Posterior vena cava (tissue), 2 donors: ENCODE measurements at places on chromosomes 7 and 10. TPM values are rescaled to one million over a fixed set of nuclear protein-coding genes. Genes with fewer than 3 reads are reported as not detected.

The HKDC1 gene
- total RNA-seq = 0.09 TPM

The PDZD8 gene
- 29.2 TPM for total RNA-seq

The FKBP6 gene
- not detected for total RNA-seq

The STAG3 gene
- 1.2 TPM for total RNA-seq

The SUN1 gene
- total RNA-seq = 110 TPM

The CD36 gene
- 152 TPM for total RNA-seq

The CALML3 gene
- total RNA-seq = not detected

The SPRN gene
- 0.14 TPM for total RNA-seq

The CALHM3 gene
- total RNA-seq = not detected

GRCh38 chr7:66542049-66542448, 86.6 kb upstream of the KCTD7 start:
- DNase-seq = no peak

GRCh38 chr10:73950155-73950948, 39.4 kb downstream of the PLAU start:
- no peak for DNase-seq

GRCh38 chr7:85897967-85898366, 711.1 kb upstream of the SEMA3D start:
- DNase-seq = no peak

DNA sequence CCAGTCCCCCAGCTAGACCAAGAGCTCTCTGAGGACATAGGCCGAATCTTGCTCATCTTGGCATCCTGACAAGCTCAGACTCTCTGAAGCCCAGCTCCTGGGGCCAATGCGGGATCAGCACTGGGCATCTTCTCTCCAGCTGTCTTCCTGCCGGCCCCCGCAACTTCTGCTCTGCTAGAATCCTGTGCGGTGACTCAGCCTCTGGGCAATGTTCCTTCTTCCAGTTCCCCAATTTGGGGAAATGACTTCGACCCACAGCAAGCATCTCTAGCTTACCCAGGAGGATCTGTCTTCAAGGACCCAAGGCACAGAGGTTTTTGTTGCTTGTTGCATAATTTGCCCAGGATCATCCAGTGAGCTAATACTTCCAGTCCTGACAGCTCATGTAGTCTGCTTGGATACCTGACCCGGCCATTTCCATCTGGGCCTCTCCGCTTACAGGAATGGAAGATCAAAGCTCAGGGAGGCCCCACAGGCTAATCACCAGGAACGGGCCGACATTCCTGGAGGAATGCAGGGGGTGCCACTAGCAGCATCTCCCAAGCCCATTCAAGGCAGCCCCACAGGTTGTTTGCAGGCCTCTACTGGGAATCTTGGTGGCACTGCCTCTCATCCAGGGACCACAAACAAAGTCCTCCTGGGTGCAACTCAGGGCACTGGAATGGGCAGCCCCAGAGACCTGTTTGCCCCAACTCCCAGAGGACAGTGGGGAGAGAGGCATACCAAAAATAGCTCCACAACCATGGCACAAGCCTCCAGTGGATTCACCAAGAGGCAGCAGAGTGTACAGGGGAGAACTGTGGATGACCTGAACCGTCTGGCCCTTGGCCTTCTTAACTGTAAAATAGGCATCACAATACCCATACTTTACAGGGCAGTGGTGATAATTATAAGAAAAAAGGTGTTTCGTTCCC, 151.9 kb downstream of the NEURL1 start:
- peak; percentile 94 for DNase-seq

DNA sequence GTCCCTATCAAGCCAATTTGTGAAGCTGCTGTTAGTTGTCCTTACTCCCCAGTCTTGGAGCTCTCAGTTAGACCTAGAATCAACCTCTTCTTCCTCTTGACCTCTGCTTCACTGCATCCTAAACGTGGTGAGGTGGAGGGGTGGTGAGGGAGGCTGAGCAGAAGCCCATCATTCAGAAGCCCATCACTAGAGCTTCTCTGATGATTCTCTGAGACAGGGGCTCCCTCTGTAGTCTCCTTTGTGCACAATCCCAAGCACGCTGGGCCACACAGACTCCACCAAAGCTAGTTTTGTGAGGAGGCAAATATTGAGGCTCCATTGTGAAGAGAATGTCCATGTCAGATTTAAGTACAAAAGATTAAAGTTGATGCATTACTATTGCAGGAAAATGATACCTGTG, 163.8 kb upstream of the PRSS1 start:
- no peak for DNase-seq

GRCh38 chr10:6409971-6410643, 170.0 kb downstream of the PRKCQ start:
- DNase-seq = no peak

- DNase-seq = no peak
Measured at GRCh38 chr10:133130602-133131001, 29.4 kb upstream of the KNDC1 start.

DNA sequence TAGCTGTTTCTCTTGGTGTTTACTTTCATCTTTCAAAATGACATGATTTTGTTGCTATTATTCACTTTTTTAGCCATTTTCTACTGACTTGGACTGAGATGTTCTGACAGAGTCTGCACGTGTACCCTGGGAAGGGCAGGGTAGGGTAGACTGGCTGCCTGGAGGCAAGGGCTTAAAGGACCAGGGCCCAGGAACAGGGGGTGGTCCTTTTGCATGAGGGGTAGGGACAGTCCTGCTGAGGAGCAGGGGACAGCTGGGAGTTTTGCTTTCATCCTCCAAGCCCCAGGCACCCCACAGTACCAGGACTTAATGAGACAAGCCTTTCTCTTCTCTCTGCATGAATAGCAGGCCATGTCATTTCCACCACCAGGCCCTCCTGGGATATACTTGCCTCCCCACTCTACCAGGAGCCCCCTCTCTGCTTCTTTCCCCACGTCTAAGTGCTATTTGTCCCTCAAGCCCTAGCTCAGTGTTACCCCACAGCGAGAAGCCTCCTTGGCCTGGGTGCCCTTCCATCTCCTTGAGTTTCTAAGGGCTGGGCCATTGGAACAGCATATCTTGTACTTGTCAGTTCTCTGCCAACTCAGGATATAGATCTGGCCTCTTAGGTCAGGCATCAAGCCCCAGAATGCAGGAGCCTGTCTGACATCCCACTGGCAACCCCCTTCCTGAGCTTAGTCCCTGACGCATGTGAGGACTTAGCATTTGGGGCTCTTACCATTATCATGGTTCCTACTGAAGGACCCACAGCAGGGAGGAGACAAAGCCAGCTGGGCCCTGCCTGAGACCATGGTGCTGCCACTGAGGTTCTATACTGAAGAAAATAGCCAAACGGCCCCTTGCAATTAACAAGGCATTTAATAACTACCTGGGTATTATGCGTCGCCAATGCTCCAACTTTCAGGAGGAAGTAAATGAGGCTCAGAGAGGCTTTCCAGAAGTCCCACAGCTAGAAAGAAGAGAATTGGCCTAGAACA, 78.4 kb upstream of the UNC5B start:
- DNase-seq = no peak

DNA sequence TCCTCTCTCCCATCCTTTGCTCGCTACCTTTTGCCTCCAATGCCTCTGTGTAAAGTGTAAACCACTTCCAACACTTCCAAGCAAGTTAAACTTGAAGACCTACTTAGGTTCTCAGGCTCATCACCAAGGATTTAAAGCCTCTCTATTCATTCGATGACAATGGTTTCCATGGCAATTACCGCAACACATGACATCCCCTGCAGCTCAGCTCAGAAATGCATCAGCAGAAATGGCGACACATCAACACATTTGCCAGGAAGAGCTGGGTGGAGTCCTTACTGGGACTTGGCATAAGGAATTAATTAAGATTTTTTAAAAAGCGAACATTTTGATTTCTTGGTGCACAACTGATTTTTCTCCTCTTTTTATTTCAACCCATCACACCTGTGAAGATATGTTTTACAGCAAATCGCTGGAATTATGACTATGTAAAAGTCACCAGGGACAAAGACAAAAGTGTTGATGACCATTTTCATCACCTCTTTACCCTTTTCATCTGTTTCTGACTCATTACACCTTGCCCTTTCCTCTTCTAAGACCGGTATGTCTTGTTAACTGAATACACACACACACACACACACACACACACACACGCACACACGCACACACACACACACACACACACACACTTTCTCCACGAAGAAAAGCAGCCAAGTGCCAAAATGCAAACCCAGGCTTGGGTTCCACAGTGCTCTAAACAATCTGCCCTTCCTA, 453.4 kb upstream of the CELF2 start:
- DNase-seq = no peak

GRCh38 chr10:107442035-107442505, 277.6 kb upstream of the SORCS1 start:
- no peak for DNase-seq

DNA sequence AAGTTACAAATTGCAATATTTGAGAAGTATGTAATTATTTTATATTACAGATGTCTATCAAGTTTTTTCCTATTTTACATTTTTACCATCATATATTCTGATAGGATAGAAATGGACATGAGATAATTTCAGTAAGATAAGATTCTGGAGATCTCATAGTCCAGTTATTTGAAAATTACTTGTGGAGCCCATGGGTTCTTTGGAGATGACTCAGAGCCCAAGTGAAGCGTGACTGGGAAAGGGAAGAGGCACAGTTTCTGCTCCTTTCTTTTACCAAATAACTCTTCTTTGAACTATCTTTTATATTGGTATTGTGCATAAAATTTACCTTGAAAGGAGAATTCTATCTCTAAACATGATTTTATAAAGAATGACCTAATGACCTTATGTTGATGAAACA, 2.4 kb downstream of the CD36 start:
- no peak for DNase-seq

DNA sequence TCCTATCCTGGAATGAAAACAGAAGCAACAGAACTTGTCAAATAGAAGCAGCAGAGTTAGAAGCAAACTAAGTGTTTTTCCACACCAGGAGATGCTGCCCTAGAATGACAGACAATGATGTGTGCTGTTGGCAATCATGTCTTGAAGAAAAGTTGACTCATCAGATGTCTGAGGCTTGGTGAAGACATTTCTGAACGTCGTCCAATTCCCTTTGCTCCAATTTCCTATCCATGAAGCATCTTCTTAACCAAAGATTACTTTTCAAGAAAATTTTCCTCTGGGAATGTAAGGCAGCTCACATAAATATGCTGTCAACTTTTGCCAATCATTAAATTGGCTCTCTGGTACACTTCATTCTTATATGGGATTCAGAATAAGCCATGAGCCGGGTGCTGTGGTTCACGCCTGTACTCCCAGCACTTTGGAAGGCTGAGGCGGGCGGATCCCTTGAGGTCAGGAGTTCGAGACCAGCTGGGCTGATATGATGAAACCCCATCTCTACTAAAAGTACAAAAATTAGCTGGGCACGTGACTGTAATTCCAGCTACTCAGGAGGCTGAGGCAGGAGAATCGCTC, 34.6 kb downstream of the MALSU1 start:
- DNase-seq = peak; percentile 82

DNA sequence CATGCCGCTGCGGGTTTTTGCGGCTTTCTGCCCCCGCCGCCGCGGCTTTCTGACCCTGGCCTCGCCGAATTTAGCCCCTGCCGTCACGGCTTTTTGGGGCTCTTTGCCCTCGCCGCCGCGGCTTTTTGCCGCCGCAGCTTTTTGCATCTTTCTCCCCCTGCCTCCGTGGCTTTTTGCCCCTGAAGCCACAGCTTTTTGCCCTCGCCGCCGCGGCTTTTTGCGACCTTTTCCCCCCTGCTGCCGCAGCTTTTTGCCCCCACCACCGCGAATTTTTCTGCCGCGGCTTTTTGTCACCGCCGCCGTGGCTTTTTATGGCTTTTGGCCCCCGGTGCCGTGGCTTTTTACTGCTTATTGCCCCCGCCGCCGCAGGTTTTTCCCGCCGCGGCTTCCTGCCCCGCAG, 636.5 kb downstream of the ZNF716 start:
- DNase-seq = peak; percentile 62

- DNase-seq = peak; percentile 58
Measured at GRCh38 chr7:681551-682307, 44.8 kb upstream of the DNAAF5 start.

DNA sequence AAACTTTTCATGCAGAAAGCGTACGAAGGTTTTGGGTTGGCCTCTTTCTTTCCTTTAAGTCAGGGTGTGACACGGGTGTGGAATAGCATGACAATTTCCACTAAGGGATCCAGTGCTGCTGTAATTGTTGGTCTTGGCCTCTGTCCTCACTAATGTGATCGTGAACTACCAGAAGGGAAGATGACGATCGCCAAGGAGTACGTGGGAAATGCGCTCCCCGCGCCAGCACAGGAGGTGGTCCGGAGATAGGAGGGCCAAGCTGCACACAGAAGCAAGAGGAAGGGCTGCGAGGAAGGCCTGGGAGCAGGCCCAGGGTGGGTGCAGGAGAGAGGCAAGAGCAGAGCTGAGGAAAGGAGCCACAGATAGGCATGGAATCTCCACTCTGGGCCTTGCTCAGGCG, 79.7 kb upstream of the PODXL start:
- peak; percentile 88 for DNase-seq

DNA sequence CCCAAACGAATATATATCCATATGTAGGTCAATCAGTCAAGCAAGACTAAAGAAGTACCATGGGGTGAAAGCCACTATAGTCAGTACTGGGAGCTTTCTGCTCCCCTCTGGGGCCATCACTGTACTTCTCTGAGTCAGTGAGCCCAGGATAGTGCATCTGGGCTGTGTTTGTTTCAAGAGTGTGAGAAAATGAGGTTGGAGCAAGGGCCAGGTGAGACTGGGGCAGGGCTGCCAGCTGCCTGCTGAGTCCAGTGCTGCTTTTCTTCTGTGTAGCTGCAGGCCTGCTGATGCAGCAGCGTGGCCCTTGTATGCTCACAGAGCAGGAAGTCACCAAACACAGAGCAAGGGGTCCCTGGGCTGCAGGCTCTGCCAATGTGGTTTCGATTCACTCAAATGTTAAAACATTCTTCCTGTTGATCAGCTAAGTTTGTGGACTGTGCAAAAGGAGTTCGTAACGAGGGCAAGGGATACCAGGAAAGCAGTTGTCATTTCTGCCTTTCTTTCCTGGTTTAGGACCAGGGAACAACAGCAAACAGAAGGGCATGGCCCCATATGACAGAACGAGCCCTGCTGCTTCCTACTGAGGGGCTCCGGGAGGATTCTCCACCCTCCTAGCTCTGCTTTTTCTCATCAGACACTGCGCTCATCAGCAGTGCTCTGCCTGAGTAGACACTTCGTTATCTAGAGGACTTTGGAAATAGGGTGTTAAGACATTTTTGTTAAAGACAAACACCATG, 65.4 kb upstream of the TNS3 start:
- DNase-seq = no peak

- no peak for DNase-seq
Measured at GRCh38 chr10:61804414-61804813, 97.1 kb upstream of the ARID5B start.

DNA sequence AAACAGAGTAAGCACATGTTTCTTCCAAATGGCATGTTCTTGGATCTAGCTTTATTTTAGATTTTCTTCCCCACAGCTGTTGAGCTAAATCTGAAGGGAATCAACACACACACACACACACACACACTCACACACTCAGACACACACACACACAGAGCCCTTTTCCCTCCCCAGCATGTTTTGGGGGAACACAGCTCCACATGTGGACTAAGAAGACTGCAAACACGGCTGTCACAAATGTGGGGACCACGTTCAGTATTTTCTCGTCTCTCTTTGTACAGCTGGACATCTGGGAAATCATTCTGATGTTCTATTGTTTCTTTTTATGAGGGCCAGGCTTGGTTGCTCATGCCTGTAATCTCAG, 116.3 kb downstream of the ABLIM1 start:
- DNase-seq = no peak
